Right atrium auricular region (tissue), 2 donors: ENCODE measurements at places on chromosomes 11 and 22. TPM values are rescaled to one million over a fixed set of nuclear protein-coding genes. Genes with fewer than 3 reads are reported as not detected.

SLC1A2 gene
- 2.5 TPM for total RNA-seq

CALCB gene
- not detected for total RNA-seq

DRD2 gene
- not detected for total RNA-seq

MS4A4E gene
- total RNA-seq, result 0.59 TPM

CD6 gene
- total RNA-seq, result 0.48 TPM

SLC16A8 gene
- total RNA-seq, result 0.28 TPM

KRTAP5-2 gene
- total RNA-seq, result not detected

FOLH1 gene
- not detected for total RNA-seq

CRYBB1 gene
- 1.7 TPM for total RNA-seq

BDNF gene
- not detected for total RNA-seq

KIAA1671 gene
- 16.8 TPM for total RNA-seq

- DNase-seq, result no peak
- H3K4me3 ChIP-seq, result no peak overlapping the region
- no peaks in the 10 kb centered on the region for H3K36me3 ChIP-seq
- no peaks in the 10 kb centered on the region for H3K27me3 ChIP-seq
- H3K4me1 ChIP-seq, result no peaks in the 10 kb centered on the region
These were observed 1025.1 kb downstream of the BRD1 start for GRCh38 chr22:48802576-48802975.

GRCh38 chr11:117618982-117619355 is 178.0 kb downstream of the DSCAML1 start:
- H3K27me3 ChIP-seq, result no peaks in the 10 kb centered on the region
- no peak for DNase-seq
- no peak overlapping the region for H3K4me3 ChIP-seq
- H3K27ac ChIP-seq, result no peak overlapping the region

- DNase-seq, result no peak
- H3K36me3 ChIP-seq, result no peaks in the 10 kb centered on the region
- no peak overlapping the region for H3K27ac ChIP-seq
These were observed 13.5 kb downstream of the TTLL8 start for GRCh38 chr22:50044485-50045118.

DNA sequence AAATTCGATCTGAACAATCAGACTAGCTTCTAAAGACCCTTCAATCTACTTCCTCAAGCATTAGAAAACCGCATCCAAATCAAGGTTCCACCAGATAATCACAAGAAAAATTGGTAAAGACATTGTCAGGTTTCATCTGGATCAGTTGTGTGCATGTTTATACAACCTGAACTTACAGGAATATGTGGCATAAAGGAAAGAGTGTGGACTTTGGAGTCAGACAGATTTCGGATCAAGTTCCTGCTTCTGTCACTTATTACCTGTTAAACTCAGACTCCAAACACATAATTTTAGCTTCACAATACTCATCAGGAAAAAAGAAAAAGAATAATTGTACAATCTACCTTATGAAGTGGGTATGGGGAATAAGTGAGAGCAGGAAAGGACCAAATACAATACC is 80.5 kb downstream of the MPPED2 start:
- no peaks in the 10 kb centered on the region for H3K36me3 ChIP-seq
- no peak overlapping the region for H3K27ac ChIP-seq
- no peak overlapping the region for H3K4me3 ChIP-seq
- H3K27me3 ChIP-seq, result no peaks in the 10 kb centered on the region

- no peak for DNase-seq
- no peak overlapping the region for H3K4me3 ChIP-seq
- no peak overlapping the region for H3K27ac ChIP-seq
- no peaks in the 10 kb centered on the region for H3K4me1 ChIP-seq
These were observed 108.1 kb downstream of the EFCAB6 start for GRCh38 chr22:43704051-43704450.

DNA sequence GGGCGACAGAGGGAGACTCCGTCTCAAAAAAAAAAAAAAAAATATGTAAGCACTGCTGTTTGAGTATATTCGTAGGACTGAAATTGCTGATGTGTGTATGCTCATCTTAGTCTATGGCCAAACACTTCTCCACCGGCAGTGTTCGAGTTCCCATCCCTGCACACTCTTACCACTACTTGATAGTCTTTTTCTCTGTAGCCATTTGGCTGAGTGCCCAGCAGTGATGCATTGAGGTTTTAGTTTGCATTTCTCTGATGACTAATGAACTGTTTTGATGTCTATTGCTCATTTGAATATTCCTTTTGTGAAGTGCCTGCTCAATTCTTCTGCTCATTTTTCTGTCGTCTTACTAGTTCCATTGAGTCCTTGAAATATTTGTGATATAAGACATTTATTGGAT is 1.9 kb downstream of the TIRAP start:
- H3K36me3 ChIP-seq, result peaks cover 5% of the 10 kb centered on the region
- no peak overlapping the region for H3K4me3 ChIP-seq
- no peak overlapping the region for H3K27ac ChIP-seq
- peak; percentile 72 for DNase-seq

DNA sequence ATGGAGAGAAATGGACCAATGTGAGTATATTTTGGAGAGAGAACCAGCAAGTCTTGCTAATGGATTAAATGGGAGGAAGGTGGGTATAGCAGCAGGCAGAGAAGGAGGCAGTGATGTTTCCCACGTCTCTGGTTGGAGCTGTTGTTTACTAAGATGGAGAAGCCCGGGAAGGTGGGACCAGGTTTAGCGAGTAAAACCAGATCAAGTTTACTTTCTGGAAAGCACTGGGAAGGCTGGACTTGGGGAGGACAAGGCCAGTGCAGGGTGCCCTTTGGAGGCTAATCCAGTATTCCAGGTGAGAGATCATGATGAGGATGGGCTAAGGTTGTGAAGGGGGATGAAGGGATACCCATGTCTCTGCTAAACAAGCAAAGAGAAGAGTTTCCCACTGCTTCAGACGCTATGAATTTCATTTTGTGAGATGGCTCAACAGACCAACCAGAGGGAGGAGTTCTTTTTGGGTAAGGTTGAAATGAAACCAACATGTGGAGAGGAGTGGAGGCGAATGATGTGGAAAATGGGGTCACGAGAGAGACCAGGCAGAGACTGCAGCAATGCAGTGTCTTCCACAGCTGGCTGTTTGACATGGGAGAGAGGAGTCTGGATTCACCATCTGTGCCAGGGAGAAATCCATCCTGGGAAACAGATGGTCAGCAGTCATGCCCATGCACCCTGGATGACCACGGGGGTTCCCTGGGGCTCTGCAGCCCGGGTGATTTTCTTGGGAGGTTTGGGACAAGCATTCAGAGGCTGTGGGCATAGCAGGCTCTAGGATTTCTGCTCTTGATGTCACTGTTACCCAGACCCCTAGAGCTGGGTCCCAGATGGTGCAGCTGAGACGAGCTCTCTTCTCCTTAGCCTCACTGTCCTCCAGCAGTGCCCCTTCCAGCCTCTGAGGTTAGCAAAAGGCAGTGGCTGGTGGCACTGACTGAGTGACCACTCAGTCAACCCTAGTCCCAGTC is 24.9 kb downstream of the COMMD9 start:
- H3K4me3 ChIP-seq, result no peak overlapping the region
- no peaks in the 10 kb centered on the region for H3K4me1 ChIP-seq
- no peak for DNase-seq
- H3K27me3 ChIP-seq, result no peaks in the 10 kb centered on the region
- no peak overlapping the region for H3K27ac ChIP-seq

GRCh38 chr11:101666916-101667315 is 83.1 kb upstream of the TRPC6 start:
- DNase-seq, result no peak
- H3K27me3 ChIP-seq, result no peaks in the 10 kb centered on the region
- no peak overlapping the region for H3K4me3 ChIP-seq
- no peak overlapping the region for H3K27ac ChIP-seq

GRCh38 chr11:97729546-97730272 is 1291.0 kb upstream of the CNTN5 start:
- no peaks in the 10 kb centered on the region for H3K4me1 ChIP-seq
- no peak for DNase-seq
- no peak overlapping the region for H3K27ac ChIP-seq
- H3K36me3 ChIP-seq, result no peaks in the 10 kb centered on the region

DNA sequence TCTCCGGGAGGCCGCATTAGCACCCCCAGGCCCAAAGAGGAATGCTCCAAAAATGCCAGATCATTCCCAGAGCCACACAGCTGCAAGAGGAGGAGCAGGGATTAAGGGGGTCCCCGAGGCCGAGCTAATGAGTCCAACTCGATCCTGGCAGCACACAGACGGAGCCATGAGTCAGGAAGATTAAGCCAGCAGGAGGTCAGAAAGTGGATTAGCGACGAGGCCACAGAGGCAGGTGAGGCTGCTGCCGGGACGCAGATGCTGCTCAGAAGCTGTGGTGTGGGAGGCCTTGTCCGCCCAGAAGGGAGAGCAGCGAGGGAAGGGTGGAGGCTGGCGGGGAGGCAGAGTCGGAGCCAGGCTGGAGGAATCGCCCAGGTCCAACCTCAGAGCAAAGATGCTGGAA is 120.5 kb downstream of the SHANK2 start:
- H3K27ac ChIP-seq, result no peak overlapping the region
- no peak for DNase-seq
- no peak overlapping the region for H3K4me3 ChIP-seq
- H3K36me3 ChIP-seq, result no peaks in the 10 kb centered on the region

DNA sequence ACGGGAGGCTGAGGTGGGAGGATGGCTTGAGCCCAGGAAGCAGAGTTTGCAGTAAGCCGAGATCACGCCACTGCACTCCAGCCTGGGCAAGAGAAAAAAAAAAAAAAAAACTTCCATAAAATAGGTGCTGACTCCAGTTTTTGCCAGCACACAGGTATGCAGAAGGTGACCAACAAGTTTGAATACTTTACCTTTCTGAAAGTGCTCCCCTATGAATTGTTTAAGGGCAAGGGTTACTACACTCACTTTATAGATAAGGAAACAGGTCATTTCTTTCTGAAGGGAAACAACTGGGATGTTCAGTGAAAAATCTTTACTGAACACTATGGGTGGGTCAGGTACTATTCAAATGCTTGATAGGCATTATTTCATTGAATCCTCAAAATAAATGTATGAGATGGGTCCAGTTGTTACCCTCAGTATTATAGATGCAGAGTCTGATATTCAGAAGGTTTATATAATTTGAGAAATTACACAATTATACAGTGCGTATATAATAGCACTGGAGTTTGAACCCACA is 538.5 kb downstream of the INSC start:
- no peaks in the 10 kb centered on the region for H3K27me3 ChIP-seq
- H3K27ac ChIP-seq, result no peak overlapping the region
- peaks cover 3% of the 10 kb centered on the region for H3K4me1 ChIP-seq
- no peak overlapping the region for H3K4me3 ChIP-seq

GRCh38 chr11:69372589-69373250 is 78.8 kb downstream of the MYEOV start:
- no peak overlapping the region for H3K27ac ChIP-seq
- H3K4me1 ChIP-seq, result no peaks in the 10 kb centered on the region
- H3K36me3 ChIP-seq, result no peaks in the 10 kb centered on the region
- H3K27me3 ChIP-seq, result no peaks in the 10 kb centered on the region

DNA sequence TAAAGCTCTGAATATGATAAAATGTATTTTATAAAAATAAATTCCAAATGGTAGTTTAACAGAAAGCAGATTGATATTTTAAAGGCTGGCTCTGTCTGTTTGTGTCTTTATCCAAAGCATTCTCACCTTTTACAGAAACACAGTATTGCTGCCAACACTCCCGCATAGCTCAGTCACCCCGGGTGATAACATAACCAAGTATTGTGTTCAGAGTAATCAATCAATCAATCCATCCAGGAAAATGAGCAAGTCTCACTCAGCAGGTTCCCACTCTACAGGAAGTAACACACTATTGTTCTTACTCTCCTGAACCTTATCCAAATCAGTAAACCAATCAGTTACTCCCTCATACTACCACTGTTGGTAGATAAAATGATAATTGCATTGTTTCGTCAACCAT is 203.4 kb downstream of the LRRC4C start:
- no peaks in the 10 kb centered on the region for H3K27me3 ChIP-seq
- no peaks in the 10 kb centered on the region for H3K36me3 ChIP-seq
- no peaks in the 10 kb centered on the region for H3K4me1 ChIP-seq
- H3K27ac ChIP-seq, result no peak overlapping the region
- no peak overlapping the region for H3K4me3 ChIP-seq

GRCh38 chr22:40429481-40429880 is 59.1 kb downstream of the SGSM3 start:
- H3K4me3 ChIP-seq, result no peak overlapping the region
- H3K27me3 ChIP-seq, result no peaks in the 10 kb centered on the region
- peaks cover 55% of the 10 kb centered on the region for H3K36me3 ChIP-seq
- no peak for DNase-seq

- no peak overlapping the region for H3K4me3 ChIP-seq
- no peaks in the 10 kb centered on the region for H3K4me1 ChIP-seq
- H3K27ac ChIP-seq, result no peak overlapping the region
- no peaks in the 10 kb centered on the region for H3K36me3 ChIP-seq
- H3K27me3 ChIP-seq, result no peaks in the 10 kb centered on the region
These were observed 138.8 kb downstream of the AASDHPPT start for GRCh38 chr11:106216281-106216680.

GRCh38 chr11:32033067-32033466 is 57.8 kb upstream of the RCN1 start:
- H3K4me1 ChIP-seq, result no peaks in the 10 kb centered on the region
- no peak overlapping the region for H3K27ac ChIP-seq
- no peak overlapping the region for H3K4me3 ChIP-seq
- no peak for DNase-seq
- no peaks in the 10 kb centered on the region for H3K27me3 ChIP-seq
- H3K36me3 ChIP-seq, result no peaks in the 10 kb centered on the region

DNA sequence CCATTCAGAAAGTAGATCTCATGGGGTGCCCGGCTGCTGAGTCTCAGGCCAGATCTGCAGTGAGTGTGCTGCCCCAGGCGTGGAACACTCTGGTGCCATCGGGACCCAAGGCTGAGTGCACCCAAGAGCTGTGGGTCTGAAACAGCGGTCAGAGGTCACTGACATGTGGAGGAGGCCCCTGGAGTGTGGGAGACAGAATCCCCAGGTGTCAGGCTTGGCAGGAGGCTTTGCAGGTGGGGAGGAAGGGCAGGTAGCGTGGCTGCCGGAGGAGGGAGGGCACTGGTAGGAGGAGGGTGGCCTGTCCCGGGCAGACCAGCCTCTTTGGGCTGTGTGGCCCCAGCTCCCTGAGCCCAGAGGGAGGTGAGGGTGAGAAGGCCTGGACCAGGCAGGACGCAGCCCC is 31.7 kb upstream of the KRTAP5-6 start:
- no peak overlapping the region for H3K4me3 ChIP-seq
- DNase-seq, result no peak
- H3K36me3 ChIP-seq, result no peaks in the 10 kb centered on the region

GRCh38 chr11:61120706-61121191 is 18.5 kb downstream of the CD5 start:
- no peaks in the 10 kb centered on the region for H3K36me3 ChIP-seq
- no peak for DNase-seq
- H3K4me1 ChIP-seq, result peaks cover 15% of the 10 kb centered on the region
- H3K27me3 ChIP-seq, result no peaks in the 10 kb centered on the region
- no peak overlapping the region for H3K27ac ChIP-seq
- H3K4me3 ChIP-seq, result no peak overlapping the region

DNA sequence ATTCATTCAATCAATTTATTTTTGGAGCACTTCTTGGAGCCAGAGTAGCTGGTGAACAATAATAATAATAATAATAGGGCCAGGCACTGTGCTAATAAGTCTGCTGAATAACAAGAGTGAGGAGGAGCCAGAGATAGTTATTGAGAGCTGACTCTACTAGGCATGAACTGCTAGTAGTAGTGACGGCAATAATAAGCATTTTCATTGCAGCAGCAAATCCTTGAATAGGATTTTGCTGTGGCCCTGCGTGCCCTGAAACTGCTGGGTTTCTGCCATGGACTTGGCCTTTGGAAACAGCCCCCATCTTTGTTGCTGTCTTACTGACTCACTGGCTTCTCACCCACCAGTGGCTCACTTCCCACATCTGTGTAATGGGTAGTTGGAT is 545.9 kb downstream of the MIAT start:
- no peak for DNase-seq
- H3K4me3 ChIP-seq, result no peak overlapping the region
- peaks cover 9% of the 10 kb centered on the region for H3K4me1 ChIP-seq
- no peaks in the 10 kb centered on the region for H3K36me3 ChIP-seq
- peak overlapping the region; percentile 30 for H3K27ac ChIP-seq
